Fibroblast of upper back skin (primary cell): ENCODE measurements at places on chromosomes 16 and 17.

DNA sequence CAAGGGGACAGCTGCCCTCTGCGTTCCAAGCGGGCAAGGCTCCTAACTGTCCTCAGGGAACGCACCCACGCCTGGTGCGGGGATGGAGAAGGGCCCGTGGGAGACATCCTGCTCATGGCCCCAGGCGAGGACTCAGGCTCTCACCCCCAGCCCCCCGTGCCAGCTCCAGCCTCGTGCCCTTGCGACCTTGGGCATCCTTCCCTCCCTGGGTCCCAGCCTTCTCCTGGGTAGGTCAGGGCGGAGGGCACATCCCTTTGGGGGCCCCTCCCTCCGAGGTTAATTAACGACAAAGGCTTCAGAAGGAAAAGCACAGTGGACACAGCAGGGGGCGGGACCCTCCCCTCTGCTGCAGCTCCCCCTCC, 3.0 kb downstream of the PGAP6 start:
- DNase-seq = no peak

GRCh38 chr17:39200070-39200879, at the start of gene RPL19:
Gene RPL19 (plus strand): TSS chr17:39200283. CDS start chr17:39200345, 62 bp downstream.
- DNase-seq = no peak

DNA sequence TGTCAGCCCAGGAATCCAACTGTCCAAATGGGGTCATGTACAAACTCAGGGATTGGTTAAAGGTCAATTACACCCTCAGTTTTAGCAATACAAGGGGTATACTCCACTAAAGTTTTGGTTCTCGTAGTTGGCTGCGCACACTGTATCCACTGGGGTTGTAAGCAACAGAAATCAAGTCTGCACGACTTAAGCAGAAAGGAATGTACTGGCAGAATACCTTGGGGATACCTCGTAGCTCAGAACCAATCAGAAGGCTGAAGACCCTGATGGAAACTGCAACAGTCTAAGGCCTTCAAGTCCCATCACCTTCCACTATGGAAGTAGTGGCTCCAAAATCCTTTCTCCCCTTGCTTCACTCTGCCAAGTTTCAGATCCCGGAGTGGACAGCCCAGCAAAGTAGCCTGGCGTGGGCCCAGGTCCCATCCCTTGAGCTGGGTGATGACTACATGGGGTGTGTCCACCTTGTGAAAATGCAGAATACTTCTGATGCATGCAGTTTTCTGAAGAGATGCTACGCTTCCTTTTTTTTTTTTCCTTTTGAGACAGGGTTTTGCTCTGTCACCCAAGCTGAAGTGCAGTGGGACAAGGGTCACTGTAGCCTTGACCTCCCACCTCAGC, 21.1 kb upstream of the RPH3AL start:
- no peak for DNase-seq

DNA sequence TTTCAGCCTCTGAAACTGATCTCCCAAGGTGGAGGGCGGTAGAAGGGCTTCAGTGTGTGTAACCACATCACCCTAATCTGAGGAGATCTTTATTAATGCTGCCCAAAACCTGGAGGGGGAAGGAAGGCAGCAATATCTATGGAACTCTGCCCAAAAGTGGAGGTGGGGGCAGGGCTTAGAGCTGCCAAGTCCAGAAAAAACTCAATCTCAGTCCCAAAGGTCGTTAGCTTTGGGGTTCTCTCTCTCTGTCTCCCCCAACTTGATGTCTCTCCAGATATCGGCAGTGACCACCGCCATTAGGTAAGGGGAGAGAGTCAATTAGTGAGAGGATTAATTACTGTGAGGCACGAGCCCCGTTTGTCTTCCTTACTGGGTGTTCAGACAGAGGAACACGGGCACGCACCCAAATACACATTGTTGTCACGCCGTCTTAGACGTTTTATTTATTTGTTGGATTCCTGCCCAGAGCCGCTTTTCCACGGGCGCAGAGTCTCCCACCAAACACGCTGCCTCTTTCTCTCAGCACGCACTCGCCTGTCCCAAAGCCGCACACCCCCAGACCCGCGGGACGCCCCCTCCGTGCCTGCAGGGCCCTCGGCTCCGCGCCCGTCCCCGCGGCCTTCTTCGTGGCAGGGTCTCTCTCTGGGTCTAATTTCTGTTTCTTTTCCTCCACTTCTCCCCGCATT, 5.4 kb upstream of the LHX1 start:
- no peak for DNase-seq

- no peak for DNase-seq
Measured at GRCh38 chr17:5044630-5045029, 9.4 kb upstream of the SLC52A1 start.

DNA sequence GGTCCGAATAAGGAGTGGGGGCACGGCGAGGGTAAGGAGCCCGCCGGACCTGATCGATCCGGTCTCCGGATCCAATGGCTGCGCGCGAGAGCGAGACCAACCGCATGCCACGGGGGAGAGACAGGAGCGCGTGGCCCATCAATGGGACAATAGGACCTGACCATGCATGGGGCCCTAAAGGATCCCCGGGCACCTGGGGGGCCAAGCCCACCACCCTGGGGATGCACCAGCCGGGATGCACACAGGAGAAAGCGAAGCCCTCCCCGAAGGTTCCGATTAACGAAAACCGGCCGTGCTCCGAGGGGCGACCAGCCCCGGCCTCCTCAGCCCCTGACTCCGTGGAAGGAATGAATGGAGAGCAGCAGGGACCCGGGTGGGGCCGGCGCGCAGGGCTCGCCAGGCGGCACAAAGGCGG, 525 bp downstream of the JPT1 start:
- peak; percentile 6 for DNase-seq

DNA sequence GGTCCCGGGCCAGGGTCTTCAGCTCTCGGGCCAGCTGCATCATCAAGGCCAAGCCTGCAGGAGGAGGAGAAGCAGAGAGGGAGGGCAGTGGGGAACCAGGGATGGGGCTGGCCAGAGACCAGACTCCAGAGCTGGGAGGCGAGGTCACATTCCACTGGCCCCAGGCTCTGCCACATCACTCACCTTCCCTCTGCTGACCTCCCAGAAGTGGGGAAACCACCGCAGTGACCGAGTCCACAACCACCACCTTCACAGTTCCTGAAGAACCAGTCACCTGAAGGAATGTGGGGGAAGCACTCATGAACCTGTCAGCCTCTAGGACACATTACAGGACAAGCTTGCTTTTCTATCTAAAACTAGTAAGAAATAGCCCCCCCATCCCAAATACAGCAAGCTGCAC, 16.4 kb downstream of the RAD51D start:
- DNase-seq = no peak

DNA sequence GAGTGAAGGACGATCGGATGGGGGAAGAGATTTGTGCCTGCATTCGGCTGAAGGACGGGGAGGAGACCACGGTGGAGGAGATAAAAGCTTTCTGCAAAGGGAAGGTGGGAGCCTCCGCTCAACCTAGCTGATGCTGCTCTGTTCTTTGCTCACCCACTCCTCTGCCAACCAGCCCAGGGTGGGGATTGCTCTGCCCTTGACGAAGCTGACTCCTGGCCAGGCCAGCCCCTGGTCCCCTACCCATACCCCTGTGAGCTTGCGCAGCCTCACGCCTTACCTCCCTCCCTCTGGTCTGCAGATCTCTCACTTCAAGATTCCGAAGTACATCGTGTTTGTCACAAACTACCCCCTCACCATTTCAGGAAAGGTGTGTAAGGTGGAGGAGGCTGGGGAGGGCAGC, 4.8 kb upstream of the RSAD1 start:
- no peak for DNase-seq

DNA sequence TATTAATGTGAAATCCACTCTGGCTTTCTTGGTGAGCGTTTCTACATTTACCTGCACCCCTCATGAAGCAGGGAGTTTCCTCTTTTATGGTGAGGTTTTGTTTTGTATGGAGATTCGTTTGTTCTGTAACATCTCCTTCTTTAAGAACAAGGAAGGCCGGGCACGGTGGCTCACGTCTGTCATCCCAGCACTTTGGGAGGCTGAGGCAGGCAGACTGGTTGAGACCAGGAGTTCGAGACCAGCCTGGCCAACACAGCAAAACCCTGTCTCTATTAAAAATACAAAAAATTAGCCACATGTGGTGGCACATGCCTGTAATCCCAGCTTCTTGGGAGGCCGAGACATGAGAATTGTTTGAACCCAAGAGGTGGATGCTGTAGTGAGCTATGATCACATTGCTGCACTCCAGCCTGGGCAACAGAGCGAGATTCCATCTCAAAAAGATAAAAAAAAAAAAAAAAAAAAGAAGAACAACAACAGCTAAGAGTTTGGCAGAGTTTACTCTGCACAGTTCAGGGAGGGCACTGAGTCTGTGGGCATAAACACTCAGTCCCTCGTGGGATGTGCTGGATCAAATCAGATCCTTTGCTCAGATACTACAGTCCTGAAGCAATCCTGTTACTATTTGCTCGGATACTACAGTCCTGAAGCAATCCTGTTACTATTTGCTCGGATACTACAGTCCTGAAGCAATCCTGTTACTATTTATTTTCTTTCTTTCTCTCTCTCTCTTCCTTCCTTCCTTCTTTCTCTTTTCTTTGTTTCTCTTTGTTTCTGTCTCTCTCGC, 28.9 kb downstream of the ADCY9 start:
- DNase-seq = no peak

GRCh38 chr17:61219460-61219859, 180.2 kb upstream of the TBX2 start:
- no peak for DNase-seq

GRCh38 chr17:79498854-79499253, 112.0 kb downstream of the RBFOX3 start:
- no peak for DNase-seq

GRCh38 chr17:75087182-75087557, 584 bp upstream of the SLC16A5 start:
- no peak for DNase-seq

DNA sequence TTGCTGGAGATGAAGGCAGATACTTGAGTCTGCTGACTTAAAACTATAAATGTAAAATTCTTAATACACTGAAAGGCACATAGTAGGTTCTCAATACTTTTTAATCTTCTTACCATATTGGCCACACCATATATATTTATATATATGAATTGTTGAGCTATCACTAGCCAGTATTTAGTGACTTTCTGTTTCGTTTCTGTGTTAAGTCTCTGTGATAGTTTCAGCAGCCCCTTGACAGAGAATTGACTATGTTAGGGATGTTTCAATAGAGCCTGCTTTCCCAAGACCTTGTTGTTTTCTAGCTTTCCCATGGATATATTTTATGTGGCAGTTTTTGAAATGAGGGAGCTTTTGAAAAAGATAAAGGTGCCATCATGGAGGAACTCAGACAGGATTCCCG, 206.5 kb upstream of the GOT2 start:
- DNase-seq = no peak

- no peak for DNase-seq
Measured at GRCh38 chr16:85905110-85906095, 6.4 kb downstream of the IRF8 start.

DNA sequence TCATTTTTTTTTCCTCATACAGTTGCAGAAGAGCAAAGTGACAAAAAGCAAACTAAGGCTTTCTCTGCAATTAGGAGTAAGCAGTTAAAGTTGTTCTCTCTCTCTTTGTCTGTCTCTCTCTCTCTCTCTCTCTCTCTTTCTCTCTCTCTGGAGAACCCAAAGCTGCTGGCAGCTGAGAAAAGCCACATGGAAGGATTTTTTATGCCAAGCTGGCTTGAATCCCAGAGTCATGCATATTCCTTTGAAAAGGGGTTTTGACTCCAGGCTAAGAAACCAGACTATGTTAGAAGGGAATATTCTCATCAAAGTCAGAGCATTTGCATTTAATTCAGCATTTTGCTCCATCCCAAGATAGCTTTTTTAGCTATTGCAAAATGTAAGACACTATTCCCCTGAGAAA, 1114.2 kb upstream of the GOT2 start:
- peak; percentile 13 for DNase-seq

DNA sequence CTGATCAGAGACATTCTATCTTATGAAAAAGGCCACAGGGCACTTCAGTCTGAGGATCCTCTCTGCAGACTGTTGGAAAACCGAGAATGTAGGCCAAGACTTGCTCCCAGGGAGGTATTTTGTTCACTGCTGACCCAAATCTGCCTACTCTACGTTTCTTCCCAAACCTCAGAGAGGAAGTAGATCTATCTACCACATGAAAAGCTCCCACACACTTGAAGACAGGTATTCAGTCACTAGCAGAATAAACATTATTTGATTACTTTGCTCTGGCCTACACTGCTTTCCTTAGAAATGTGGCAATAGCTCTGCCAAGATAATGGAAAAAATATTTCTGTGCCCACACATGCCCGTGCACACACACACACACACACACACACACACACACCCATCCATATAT, 164.6 kb downstream of the CDH11 start:
- no peak for DNase-seq

GRCh38 chr17:44219108-44219615, 313 bp downstream of the UBTF start:
- peak; percentile 69 for DNase-seq

- DNase-seq = peak; percentile 78
Measured at GRCh38 chr17:29124135-29124924, 55.9 kb downstream of the MYO18A start.

DNA sequence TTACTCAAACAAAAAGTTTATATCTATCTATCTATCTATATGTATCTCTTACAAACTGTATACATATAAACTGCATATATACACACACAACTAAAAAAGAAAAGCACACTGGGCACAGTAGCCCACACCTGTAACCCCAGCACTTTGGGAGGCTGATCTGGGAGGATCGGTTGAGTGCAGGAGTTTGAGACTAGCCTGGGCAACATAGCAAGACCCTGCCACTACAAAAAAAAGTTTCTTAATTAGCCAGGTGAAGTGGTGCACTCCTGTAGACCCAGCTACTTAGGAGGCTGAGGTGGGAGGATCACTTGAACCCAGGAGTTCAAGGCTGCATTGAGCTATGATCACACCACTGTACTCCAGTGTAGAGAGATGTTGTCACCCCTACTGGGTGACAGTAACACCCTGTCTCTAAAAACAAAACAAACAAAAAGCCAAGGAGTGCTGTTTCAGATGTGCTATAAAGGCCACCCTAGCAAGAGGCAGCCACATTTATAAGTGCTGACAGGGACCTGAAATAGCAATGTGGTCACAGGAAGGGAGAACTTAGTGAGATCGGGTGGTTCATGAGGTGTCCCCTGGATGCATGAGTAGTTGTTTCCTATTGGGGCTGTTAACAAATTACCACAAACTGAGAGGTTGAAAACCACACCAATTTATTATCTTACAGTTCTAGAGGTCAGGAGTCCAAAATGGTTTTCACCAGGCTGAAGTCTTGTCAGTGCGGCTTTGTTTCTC, 4.8 kb downstream of the CD2BP2 start:
- DNase-seq = no peak

DNA sequence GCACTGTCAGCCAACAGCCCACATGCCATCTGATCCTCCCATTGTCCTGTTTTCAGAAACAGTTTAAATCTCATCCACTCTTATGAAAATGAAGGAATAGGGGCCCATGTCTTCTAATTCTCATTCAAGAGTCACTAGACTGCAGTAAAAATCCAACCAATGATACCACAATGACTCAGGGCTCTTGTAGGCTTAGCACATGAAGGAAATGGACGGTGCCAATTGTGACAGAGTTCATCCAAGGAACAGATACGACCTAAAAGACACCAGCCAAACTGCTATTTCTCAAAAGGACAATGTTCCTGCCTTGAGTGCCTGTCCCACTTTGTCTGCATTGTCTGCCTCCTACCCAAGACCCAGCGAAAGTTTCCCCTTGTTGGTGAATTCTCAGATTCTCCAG, 204.8 kb upstream of the COX10 start:
- DNase-seq = peak; percentile 70

GRCh38 chr16:86072328-86073102, 173.6 kb downstream of the IRF8 start:
- DNase-seq = peak; percentile 67
